ENCODE measurements at places on chromosomes 12 and 14.

DNA sequence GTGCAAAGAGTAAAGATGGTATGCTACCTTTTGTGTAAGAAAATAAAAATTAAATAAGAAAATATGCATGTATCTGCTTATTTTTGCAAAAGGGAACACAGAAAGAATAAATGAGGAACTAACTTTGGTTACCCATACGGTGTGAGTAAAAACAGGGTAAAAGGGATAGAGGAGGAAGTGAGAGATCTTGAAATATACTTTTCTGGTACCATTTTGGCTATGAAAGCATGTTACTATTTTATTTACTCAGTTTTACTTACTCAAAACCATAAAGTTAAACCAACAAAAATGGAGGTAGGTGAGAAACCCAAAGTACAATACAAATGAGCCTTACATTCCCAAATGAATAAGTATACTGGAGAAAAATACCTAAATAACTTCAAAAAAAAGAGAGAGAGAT is 122.0 kb upstream of the EGLN3 start:
- no peak for DNase-seq

DNA sequence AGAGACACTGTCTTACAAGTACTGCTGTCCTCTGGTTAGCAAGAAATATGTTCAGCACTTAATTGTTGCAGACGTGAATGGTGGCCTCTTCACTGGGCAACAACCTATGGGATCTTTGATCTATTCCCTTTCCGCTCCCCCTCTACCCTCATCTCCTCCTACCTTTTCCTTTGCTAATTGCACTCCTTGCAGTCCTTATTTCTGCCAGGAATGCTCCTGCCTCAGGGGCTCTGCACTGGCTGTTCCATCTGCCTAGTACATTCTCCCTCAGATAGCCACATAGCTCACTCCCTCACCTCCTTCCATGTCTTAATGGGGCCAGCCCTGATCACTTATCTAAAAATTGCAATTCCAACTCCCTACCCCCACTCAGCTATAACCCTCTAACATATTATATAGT is 4.5 kb upstream of the NFYB start:
- no peak for DNase-seq

DNA sequence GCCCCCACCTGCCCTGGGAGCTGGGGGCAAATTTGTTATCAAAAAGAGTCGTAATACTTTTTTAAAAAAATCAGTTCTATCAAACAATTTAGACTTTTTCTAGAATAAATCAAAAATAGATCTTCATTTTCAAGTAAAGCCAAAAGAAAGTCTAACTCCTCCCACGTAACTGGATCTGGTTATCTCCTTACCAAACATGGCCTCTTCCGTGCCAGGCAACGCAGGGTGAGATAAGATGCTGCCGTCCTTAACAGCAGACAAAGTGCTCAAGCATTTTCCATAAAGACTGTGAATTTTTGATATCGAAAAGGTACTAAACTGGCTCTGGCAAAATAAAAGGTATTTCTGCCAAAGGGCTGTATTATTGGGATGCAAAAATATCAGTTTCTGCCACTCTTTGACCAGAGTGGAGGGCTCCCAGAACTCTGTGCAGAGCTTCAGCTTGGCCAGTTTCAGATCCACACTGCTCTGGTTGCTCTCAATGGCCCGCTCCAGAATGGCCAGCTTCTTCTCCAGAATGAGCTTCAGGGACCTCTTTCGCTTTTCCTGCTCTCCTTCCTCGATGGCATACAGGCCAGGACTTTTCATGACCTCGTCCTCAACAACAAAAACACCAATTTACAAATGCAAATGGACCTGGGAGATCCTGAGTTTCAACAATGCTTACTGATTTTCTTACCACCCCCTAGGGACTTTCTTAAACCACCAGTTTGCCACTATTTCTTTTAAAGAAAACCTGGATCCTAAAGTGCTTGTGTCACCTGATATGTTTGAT is 29.0 kb downstream of the NRDE2 start:
- no peak for DNase-seq

- no peak for DNase-seq
These were observed 10.9 kb downstream of the SYNDIG1L start for GRCh38 chr14:74415115-74415437.

DNA sequence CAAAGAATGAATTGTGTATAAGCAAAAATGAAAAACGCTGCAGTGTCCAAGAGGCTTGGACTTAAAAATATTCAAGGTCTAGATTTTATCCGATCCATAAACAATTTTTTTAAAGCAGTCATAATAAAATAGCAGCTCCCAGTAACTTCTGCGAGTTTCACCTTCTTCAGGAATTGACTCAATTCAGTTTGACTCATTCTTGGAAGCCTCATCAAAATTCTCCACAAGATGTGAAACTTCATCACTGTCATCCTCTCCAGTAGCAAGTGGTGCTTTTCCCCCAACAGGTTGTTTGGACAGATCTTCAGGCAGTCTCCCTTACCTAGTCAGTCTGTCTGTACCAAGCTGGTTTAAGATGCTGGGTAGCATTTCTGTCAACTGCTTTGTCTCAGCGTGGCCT is 93.5 kb upstream of the FOXG1 start:
- DNase-seq, result no peak

DNA sequence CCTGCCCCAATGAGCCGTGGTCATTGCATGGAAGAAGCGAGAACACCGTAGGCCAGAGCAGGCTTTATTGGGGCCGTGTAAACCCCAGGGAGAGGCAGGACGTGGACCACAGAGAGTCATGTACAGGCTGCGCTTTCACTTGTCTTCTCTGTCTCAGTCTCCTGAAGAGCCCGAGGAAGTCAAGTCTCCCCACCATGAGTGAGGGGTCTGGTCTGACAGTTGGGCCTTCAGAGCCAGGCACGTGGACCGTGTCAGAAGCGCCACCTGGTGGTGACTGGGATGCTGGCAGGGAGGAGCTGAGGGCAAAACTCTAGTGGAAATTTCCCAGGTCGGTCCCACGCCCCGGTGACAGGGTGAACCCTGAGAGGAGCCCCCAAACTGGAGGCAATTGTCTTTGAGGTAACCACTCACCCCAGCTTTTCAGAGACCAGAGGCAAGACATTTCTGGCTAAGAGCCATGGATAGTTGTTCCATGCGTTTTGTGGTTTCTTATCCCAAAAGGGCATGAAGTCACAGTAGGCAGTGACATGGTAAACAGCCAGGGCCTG is 17.4 kb downstream of the RPS6KL1 start:
- DNase-seq, result peak; percentile 80

DNA sequence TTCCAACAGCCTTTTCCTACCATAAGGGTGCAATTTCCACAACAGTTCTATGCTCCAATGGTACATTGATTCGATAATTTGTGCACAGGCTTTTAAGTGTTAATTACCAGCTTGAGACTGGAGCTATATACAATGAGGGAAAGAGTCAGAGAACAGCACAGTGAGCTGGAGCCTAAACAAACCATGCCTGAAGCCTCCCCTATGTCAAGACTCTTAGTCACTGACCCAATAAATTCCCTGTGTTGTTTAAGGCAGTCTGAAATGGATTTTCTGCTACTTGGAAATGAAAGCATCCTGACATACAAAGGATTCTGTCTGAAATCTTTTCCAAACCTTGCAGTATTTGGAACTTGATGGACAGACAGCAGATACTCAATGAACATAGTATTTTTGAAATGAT is 149.0 kb downstream of the EFCAB11 start:
- no peak for DNase-seq

DNA sequence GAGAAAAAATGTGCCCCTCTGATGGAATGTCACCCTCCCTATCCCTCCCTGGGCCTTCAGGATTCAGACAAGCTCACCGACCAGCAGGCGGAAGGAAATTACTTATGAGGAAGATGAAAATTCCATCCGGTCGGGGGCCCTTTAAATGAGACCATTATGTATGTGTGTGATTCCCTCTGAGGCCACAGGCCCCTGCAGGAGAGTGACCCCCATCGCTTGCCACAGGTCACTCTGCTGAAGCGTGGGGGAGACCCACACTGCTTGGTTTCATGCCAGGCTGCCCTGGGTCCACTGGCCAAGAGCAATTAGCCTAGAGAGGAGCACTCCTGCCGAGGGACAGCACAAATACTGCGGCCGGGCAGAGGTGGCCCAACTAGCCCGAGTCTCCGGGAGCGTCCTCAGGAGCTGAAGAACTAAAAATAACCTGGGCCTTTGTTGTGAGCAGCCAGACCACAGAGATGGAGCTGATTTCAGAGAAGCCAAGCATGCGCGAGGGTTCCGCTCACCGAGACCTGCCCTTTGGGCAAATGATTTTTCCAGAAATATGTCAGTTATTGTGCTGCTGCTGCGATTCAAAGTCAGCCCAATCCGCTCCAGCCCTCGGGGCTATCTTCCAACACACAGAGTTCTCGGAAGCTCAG is 276.4 kb downstream of the DPF3 start:
- no peak for DNase-seq

DNA sequence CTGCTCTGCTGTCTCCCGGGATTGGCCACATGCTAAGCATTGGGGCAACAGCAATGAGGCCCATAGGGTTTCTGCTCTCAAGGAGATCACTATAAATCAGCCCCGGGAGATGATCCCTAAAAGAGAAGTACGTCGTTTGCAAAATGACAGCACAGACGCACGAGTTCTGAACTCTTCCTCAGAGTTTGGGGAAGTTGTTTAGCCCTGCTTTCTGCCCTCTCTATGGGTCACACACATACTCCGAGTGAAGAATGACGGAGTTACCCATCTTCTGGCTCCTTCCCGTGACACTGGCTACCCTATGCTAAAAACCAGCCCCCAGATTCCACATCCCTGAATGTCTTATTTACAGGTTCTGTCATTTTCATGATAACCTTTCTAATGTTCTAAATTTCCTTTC is 258.0 kb upstream of the PLEKHG7 start:
- no peak for DNase-seq

DNA sequence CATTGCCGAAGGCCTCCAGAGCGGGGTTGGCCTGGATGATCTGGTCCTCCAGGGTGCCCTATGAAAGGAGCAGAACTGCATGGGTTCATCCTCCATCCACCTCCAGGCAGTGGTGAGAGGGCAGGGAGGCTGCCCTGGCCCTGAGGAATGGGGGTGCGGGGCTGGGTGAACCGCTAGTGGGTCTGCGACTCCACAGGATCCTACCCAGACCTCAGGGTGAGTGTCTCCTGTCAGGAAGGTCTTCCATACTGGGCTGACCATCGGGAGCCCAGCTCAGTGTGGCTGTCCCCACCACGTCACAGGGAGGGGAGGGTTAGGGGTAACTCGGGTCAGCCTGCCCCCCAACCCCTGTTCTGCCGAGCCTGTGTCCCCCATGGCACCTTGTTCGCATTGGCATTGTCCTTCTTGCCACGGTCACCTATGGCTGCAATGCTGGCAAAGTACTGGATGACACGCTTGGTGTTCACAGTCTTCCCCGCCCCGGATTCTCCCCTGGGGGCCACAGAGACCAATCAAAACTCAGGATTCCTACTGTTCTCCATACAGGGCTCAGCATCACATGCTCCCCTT is 3.7 kb downstream of the MYH6 start:
- no peak for DNase-seq

DNA sequence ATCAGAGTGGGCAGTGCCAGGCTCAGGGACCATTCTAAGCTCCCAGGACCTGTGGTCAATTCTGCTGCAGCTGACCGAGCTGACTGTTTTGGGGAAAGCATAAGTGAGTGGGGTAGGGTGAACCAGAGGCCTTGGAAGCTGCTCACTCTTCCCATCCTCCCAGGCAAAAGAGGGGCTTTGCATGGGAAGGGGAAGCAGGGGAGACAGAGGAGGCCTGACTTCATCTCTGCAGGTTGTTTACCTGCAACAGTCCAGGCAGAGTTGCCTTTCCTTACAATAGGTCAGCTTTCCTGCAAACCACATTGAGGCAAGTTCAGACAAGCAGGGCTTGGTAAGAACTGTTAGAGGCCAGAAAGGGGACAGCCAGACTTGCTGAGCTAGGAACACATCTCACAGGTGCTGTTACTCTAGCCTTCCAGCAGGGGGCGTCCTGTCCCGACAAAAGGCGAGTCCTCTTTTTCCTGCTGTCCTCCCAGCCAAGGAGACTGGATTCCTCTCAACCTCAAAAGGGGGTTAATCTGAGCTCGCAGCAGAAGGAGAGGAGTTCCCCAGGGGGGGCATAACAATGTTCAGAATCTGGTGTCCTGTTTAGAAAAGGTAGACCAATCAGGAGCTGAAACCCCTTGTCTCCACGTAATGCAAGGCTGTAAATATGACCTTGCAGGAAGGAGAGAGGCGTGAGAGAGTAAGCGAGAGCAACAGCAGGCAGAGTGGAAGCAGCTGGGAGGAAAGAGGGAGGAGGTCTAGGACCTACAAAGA is 4.3 kb upstream of the DHRS2 start:
- DNase-seq, result peak; percentile 75

DNA sequence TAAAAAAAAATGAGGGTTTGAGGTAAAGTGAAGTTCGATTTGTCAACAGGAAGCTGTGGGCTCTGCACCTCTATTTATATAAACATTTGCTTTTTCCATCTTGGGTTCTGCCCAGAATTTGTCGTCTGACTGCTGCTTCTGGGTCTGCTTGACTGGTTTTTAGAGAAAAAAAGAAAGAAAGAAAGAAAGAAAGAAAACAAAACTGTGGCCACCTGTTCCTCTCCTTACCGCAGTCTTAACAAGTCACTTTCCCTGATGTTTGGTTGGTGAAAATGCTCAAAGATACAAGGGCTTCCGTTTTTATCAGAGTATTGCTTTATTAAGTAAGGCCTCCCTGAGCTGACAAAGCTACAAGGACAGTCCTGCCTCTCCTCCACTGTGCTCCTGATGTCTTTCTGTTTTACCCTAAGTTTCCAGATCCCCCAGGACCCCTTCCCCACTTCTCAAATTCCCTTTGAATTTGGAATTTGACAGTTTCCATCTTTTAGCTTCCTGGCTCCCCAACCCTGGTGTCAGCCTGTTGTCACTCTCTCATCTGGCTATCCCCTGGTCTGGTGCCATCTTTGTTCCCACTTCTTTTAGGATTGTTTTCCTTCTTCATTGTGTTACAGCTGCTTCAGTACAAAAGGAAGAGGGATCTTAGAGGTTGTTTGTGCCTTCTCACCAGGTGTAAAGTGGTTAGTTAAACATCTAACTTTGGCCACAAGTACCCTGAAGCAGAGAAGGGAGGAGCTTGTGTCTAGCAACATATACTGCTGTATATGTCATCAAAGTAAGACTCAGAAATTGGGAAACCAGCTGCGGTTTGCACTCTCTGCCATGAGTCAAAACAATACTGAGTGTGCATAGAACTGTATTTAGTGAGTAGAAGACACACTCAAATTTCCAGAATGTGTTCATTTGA is 18.0 kb downstream of the MFAP5 start:
- DNase-seq, result no peak

DNA sequence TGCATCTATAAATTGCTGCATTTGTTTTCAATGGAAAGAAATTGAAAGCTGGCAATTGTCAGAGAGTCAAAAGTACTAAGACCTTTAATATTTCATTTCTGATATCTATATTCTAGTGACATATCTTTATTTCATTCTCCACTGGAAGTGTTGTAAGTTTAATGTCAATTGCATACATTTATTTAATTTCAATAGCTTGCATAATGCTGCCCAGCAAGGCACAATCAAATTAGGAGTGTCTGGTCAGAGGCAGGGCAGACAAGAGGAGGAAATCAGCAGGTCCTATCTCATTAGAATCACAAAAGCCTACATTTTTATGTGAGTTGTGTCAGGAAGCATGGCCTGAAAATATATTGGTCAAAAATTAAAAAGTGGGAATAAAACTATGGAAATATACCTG is 112.9 kb downstream of the TMEM132D start:
- DNase-seq, result no peak
